ENCODE measurements at places on chromosomes 6 and 20. TPM values are rescaled to one million over a fixed set of nuclear protein-coding genes. Genes with fewer than 3 reads are reported as not detected.

SDCBP2 gene
- 1.2 TPM for polyA plus RNA-seq

TAF8 gene
- polyA plus RNA-seq = 30.6 TPM

ADGB gene
- not detected for polyA plus RNA-seq

NKX2-4 gene
- not detected for polyA plus RNA-seq

TNFRSF6B gene
- 6.7 TPM for polyA plus RNA-seq

PRDM1 gene
- polyA plus RNA-seq = 8.4 TPM

RIPPLY2 gene
- not detected for polyA plus RNA-seq

SLCO4A1 gene
- polyA plus RNA-seq = 4.6 TPM

GLP1R gene
- not detected for polyA plus RNA-seq

SASH1 gene
- polyA plus RNA-seq = 0.01 TPM
